ENCODE measurements at places on chromosomes 16 and 17.

DNA sequence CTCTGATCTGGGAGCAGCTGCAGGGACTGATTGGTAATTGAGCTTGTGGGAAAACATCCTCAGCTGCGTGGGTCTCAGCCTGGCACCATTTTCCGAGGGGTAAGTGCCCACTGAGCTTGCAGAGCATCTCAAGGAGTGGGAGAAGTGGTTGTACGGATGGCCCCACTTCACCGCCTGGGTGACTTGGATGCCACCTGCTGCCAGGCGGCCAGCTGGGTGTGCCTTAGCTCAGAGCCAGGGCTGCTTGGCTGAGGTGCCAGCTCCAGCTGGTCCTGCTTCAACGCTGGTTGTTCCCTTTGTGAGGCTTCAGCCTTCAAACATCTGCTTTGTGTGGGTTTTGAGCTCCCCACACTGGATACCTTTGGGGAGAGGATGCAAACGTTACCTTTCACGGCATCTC lies 482.7 kb upstream of the EEF2KMT start:
- no peaks in the 10 kb centered on the region for H3K36me3 ChIP-seq
- DNase-seq, result no peak
- H3K27me3 ChIP-seq, result no peaks in the 10 kb centered on the region
- no peak overlapping the region for H3K27ac ChIP-seq

DNA sequence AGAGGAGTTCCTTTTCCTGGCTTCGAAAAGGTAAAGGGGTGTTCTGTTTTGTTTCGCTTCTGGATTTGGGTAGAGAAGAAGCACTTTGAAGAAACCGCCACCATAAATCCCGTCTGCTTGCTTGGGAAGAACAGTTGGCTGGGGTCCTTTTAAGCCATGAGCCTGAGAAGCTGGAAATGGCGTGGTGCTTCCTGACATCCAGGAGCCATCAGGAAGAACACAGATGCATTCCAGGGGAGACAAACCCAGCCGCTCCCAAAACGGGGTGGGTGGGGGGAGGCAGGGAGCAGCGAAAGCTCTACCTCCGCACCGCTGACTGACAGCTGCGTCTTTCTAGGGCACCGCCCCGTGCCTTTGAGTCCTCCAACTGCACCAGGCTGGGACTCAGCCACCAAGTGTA lies 91.6 kb downstream of the ZDHHC7 start:
- peaks cover 16% of the 10 kb centered on the region for H3K27me3 ChIP-seq
- H3K4me3 ChIP-seq, result no peak overlapping the region
- peaks cover 3% of the 10 kb centered on the region for H3K4me1 ChIP-seq
- H3K36me3 ChIP-seq, result no peaks in the 10 kb centered on the region

GRCh38 chr16:17205279-17206211 lies 265.2 kb downstream of the XYLT1 start:
- no peaks in the 10 kb centered on the region for H3K27me3 ChIP-seq
- H3K36me3 ChIP-seq, result no peaks in the 10 kb centered on the region

DNA sequence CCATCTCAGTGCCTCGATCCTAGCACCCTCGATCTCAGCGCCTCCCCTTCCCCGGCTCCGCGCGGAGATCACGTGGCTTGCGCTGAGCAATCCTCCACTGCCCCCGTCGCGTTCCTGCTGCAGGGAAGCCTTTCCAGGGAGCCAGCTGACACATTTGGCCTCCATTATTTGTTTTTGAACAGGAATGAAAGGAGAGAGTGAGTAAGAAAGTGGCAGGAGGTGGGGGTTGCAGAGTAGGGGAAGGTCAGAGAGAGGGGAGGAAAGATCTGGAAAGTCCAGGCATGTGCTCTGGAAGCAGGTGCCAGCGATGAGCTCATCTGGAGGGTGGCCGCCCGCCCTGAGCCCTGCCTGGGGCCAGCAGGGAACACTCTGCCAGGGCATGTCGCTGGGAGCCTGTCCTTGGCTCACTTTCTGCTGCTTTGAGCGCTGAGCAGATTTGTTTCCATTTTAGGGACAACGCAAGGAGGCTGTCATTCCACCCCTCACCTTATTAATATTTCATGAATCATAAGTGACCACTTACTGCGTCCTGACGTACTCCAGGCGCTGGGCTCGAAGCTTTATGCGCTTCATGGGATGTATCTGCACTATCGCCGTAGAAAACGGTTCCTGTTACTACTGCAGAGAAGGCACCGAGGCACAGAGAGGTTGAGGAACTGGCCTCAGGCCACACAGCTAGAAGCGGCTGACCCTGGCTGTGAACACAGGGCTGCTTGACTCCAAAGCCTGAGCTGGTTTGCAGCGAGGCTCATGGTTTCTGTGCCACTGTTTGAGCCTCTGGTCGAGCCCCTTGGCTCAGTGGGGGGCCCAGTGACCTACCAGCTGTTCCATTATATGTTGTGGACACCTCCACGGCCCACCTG lies 283.1 kb downstream of the SEC14L1 start:
- peak overlapping the region; percentile 90 for H3K27ac ChIP-seq
- peak; percentile 72 for DNase-seq
- no peaks in the 10 kb centered on the region for H3K27me3 ChIP-seq
- H3K36me3 ChIP-seq, result peaks cover 23% of the 10 kb centered on the region
- no peak overlapping the region for H3K4me3 ChIP-seq

DNA sequence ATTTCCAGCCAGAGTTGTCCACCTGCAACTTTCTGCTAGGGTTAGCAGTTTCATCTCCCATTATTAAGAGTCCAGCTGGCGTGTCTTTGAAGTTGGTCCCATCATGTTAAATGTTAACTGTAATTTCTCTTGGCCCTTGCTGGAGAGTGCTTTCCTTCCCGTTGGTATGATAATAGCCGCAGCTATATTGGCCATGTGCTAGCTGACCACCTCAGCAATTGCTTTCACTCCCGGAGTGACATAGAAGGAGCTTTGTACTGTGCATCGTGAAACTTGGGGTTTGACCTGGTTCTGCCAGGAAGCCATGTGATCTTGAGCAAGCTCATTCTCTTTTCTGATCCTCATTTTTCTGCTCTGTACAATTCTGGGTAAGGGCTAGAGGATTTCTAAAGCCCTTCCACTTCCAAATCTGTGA lies 81.0 kb upstream of the TBX2 start:
- peaks cover 12% of the 10 kb centered on the region for H3K4me1 ChIP-seq
- no peak overlapping the region for H3K27ac ChIP-seq
- no peaks in the 10 kb centered on the region for H3K36me3 ChIP-seq
- no peak for DNase-seq

DNA sequence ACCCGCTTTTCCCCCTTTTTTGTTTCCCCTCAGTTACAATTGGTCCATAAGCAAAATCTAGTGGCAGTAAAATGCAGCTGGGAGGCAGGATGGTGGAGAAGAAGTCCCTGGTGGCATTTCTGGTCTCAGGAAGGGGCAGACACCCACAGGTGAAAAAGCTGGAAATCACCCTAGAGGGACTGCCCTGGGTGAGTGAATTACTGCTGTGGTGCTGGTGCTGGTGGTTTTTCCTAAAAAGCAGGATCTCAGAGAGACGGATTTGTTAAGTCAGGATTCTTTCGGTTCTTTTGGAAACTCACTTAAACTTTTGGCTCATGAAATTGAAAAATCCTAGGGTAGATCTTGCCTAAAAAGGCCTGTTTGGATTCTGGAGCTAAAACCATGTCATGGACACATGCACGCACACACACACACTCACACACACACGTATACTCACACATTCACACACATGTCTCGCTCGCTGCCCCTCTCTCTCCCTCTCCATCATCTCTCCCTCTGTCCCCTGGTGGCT lies 65.8 kb downstream of the NKD1 start:
- no peak overlapping the region for H3K27ac ChIP-seq
- no peak for DNase-seq
- no peaks in the 10 kb centered on the region for H3K4me1 ChIP-seq
- H3K4me3 ChIP-seq, result no peak overlapping the region
- H3K36me3 ChIP-seq, result no peaks in the 10 kb centered on the region
- H3K27me3 ChIP-seq, result no peaks in the 10 kb centered on the region

DNA sequence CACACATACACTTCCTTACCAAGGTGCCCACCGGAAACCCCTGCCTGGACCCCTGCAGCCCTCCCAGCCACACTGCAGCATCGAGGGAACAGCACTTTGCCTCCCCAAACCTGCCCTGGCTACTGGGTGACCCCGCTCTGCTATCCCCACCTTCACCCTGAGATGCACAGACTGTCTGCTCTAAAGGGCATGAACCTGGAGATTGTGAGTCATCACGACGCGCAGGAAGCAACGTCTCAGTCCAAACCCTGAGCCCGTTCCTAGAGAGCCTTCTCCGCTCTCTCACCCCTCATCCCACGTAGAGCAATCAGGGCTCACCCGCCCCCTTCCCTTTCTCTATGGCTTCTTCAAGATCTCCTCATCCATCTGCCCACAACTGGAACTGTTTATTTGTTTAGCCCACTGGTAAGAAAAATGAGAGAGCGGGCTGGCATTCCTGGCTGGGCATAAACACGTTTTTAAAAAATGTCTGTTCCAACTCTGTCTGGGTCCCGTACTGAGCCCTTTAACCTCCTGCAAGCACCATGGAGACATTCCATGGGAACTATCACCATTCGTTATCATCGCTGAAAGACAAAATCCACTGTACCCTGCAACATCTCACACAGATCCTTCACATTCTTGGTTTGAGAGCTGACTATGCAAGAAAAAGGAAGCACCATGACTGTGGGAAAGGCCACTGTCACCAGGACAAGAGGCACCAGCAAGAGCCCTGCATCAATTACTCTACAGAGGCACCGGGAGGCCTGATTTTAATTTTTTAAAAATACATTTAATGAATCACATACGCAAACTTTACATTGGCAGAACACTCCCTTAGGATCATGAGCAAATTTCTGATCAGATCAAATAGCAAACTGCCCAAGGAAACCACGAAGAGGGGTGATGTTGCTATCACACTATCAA lies 28.2 kb downstream of the ZFHX3 start:
- H3K27ac ChIP-seq, result no peak overlapping the region
- H3K4me3 ChIP-seq, result no peak overlapping the region
- peaks cover 5% of the 10 kb centered on the region for H3K27me3 ChIP-seq
- peaks cover 18% of the 10 kb centered on the region for H3K4me1 ChIP-seq
- H3K36me3 ChIP-seq, result no peaks in the 10 kb centered on the region

DNA sequence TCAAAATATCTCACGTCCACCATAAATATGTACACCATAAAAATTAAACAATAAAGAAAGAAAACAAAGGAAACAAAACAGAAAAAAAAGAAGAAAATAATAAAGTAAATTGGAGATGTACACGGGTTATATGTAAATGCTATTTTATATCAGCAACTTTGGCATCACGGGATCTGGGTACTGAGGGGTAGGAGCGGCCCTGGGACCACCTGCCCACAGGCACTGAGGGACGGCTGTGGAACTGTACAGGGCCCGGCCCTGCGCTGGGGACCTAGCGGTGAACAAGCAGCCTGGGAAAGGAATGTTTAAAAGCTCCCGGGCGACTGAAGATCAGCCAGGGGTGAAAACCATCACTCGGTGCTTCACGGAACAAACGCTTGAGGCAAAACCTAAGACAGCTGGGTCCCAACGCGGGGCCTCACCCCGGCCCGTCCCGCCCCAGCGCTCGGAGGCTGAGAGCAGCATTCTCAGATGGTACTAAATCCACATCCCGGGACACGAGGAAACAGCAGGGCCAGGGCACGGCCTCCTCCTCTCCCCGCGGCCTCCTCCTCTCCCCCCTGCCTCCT lies 31.2 kb downstream of the NXN start:
- peak overlapping the region; percentile 20 for H3K27ac ChIP-seq
- no peak for DNase-seq
- no peaks in the 10 kb centered on the region for H3K27me3 ChIP-seq
- H3K4me1 ChIP-seq, result peaks cover 6% of the 10 kb centered on the region
- peaks cover 3% of the 10 kb centered on the region for H3K36me3 ChIP-seq
- no peak overlapping the region for H3K4me3 ChIP-seq

- no peak overlapping the region for H3K4me3 ChIP-seq
- DNase-seq, result no peak
- no peaks in the 10 kb centered on the region for H3K4me1 ChIP-seq
- H3K27me3 ChIP-seq, result no peaks in the 10 kb centered on the region
- H3K36me3 ChIP-seq, result no peaks in the 10 kb centered on the region
Measured at GRCh38 chr16:86075488-86075785, 176.5 kb downstream of the IRF8 start.

DNA sequence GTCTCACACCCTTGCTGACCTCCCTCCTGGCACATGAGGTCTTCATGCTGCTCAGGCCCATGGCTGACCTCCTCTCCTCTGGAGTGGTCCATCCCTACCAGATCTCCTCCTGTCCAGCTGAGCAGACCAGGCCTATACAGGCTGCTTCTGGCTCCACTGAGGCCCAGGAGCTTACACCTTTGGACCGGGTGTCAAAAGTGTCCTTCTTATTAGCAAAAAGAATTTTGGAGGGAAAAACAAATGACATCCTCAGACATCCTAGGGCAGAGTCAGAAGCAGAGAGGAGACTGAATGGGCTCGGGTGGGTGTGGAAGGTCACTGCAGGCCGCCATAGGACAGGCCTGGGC lies 38.1 kb downstream of the WSB1 start:
- peak overlapping the region; percentile 80 for H3K27ac ChIP-seq
- peaks cover 25% of the 10 kb centered on the region for H3K4me1 ChIP-seq
- H3K4me3 ChIP-seq, result no peak overlapping the region

- H3K36me3 ChIP-seq, result no peaks in the 10 kb centered on the region
- H3K4me1 ChIP-seq, result peaks cover 9% of the 10 kb centered on the region
- no peaks in the 10 kb centered on the region for H3K27me3 ChIP-seq
- no peak for DNase-seq
- no peak overlapping the region for H3K27ac ChIP-seq
Measured at GRCh38 chr16:47927330-47927729, 228.5 kb downstream of the ABCC12 start.

GRCh38 chr17:382644-383533 lies 30.3 kb upstream of the RPH3AL start:
- H3K27ac ChIP-seq, result no peak overlapping the region
- no peak for DNase-seq
- H3K27me3 ChIP-seq, result peaks cover 26% of the 10 kb centered on the region
- no peak overlapping the region for H3K4me3 ChIP-seq
- no peaks in the 10 kb centered on the region for H3K36me3 ChIP-seq
- H3K4me1 ChIP-seq, result peaks cover 3% of the 10 kb centered on the region

GRCh38 chr17:74856112-74856511 lies 3.6 kb downstream of the GRIN2C start:
- H3K4me3 ChIP-seq, result no peak overlapping the region
- no peaks in the 10 kb centered on the region for H3K36me3 ChIP-seq
- no peak overlapping the region for H3K27ac ChIP-seq
- no peak for DNase-seq

- no peak for DNase-seq
- H3K27ac ChIP-seq, result no peak overlapping the region
- H3K36me3 ChIP-seq, result peaks cover 27% of the 10 kb centered on the region
- H3K27me3 ChIP-seq, result no peaks in the 10 kb centered on the region
Measured at GRCh38 chr17:80296221-80296620, 35.6 kb downstream of the RNF213 start.

GRCh38 chr16:88781140-88782077 lies 3.6 kb downstream of the PIEZO1 start:
- H3K4me3 ChIP-seq, result peak overlapping the region; percentile 93
- H3K4me1 ChIP-seq, result peaks cover 35% of the 10 kb centered on the region
- H3K36me3 ChIP-seq, result peaks cover 9% of the 10 kb centered on the region
- no peaks in the 10 kb centered on the region for H3K27me3 ChIP-seq

- no peak for DNase-seq
- H3K36me3 ChIP-seq, result peaks cover 21% of the 10 kb centered on the region
- no peaks in the 10 kb centered on the region for H3K27me3 ChIP-seq
- peaks cover 22% of the 10 kb centered on the region for H3K4me1 ChIP-seq
- H3K4me3 ChIP-seq, result no peak overlapping the region
Measured at GRCh38 chr17:68514831-68515635, 2.8 kb downstream of the PRKAR1A start.

- H3K4me3 ChIP-seq, result no peak overlapping the region
- H3K27me3 ChIP-seq, result peaks cover 38% of the 10 kb centered on the region
- H3K36me3 ChIP-seq, result no peaks in the 10 kb centered on the region
- DNase-seq, result no peak
- H3K4me1 ChIP-seq, result peaks cover 16% of the 10 kb centered on the region
- no peak overlapping the region for H3K27ac ChIP-seq
Measured at GRCh38 chr17:83111516-83112282, 32.3 kb downstream of the METRNL start.

- H3K4me1 ChIP-seq, result no peaks in the 10 kb centered on the region
- no peaks in the 10 kb centered on the region for H3K27me3 ChIP-seq
- no peaks in the 10 kb centered on the region for H3K36me3 ChIP-seq
Measured at GRCh38 chr17:79624718-79625478, 14.0 kb upstream of the RBFOX3 start.
